NCI-H1930 (cell line): ENCODE measurements at places on chromosomes 4 and X.

DNA sequence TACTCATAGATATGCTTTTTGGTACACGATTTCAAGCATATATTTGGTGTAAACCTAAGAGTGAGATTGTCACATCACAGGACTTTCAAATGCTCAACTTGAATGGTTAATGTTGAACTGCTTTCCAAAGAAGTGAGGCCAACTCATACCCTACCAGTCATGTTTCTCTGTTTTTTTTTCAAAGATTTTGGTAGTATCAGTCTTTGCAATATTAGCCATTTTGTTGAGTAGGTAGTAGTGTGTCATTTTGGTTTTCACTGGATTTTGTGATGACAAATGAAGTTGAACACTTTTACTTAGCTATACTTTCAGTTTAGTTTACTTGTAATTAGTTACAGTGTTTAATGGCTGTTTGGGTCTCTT lies 12.5 kb upstream of the HS3ST1 start:
- DNase-seq: no peak

DNA sequence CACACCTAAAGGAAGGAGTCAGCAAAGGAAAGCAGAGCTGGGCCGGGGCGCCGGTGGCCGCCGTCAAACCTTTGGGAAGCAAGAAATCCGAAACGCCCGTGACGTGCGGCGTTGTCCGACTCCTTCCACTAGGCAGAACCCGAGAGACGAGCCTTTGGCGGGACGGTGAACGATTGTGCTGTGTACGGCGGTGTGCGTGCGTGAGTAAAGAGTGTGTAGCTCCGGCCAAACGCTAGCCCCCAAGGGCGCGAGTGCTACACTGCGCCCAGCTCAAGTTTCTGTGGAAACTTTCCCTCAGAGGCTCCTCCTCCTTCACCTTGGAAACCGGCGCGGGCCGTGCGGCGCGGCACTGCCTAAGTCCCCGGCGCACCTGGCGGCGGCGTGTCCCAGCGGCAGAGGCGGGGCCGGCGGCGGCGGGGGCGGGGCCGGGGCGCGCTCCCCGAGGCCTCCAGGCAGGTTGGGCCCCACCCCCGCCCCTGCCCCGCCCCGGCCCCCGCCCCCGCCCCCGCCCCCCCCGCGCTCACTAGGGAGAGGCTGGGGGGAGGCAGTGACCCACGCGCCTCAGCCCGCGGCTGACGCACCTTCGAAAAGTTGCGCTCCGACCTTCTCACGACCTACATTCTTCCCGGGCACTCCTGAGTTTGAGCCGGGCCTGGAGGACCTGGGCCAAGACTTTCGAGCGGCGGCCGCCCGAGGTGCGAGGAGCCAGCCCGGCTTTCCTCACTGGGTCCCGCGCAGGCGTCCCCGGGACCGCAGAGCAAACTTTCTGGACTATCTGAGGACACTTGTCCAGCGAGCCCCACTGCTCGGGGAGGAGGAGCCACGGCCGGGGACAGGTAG lies at the start of gene FHIP1A:
FHIP1A (plus strand) TSS at position 547 of the 840 bp plus-strand sequence. CDS start 157,084 bp downstream, outside the sequence.
- DNase-seq: peak; percentile 87

DNA sequence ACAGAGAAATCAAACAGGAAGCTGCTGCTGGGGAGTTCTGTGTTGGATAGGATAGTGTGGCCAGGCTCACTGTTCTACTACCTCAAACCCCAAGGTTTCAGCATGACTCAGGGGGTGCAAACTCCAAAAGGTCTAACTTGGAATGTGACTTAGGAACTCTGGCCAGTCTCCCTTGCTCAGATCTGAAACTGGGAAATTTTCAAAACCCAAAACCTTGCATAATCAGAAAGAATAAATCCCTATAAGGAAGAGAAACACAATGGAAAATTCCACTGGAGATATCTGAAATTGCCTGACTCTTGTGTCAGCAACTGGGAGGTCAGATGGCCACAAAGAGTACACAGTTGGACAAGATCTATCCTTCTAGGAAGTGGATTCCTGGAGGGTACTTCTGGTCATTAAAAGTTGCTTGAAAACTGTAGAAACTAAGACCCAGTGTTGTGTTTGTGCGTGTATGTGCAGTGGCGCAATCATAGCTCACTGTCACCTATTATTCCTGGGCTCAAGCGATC lies 58.0 kb downstream of the PPEF2 start:
- no peak for DNase-seq

DNA sequence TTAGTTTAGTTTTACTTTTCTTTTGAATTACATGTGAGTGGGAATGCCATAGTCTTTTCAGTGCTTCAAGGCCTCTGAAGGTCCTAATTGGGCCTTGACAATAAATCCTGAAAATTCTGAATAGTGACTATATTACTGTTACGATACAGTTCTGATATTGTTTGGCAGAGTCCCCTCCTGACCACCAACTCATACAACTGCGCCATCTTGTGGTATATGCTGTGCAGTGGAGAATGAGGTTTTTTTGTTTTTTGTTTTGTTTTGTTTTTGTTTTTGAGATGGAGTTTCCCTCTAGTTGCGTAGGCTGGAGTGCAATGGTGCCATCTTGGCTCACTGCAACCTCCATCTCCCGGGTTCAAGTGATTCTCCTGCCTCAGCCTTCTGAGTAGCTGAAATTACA lies 56.6 kb upstream of the CHRDL1 start:
- no peak for DNase-seq

DNA sequence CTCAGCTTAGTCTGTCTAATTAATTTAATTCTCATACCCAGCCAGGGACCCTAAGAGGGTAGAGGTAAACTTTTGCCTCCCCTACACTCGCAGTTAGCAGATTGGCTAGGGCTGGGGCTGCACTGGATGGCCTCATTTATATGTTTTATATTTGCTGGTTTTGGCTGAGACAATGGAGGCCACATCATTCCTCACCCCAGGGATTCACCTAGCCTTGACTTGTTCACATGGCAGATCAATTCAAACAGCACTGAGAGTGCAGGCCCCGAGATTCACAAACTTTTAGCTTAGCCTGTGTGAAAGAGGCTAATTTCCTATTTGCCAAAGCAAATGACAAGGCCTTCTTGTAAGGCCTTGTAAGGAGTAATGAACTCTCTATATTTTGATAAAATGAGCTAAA lies 844.4 kb downstream of the ARAP2 start:
- DNase-seq: no peak

GRCh38 chr4:76504613-76505465 lies 69.8 kb downstream of the SHROOM3 start:
- DNase-seq: peak; percentile 41

GRCh38 chrX:12496343-12496742 lies 294.9 kb upstream of the PRPS2 start:
- DNase-seq: no peak

- DNase-seq: no peak
These were observed 40.4 kb upstream of the PAPSS1 start for GRCh38 chr4:107760281-107760947.
